A549 (cell line): ENCODE measurements at places on chromosomes 12 and 14.

GRCh38 chr14:52876311-52876710, 74.5 kb downstream of the FERMT2 start:
- DNase-seq, result no peak

DNA sequence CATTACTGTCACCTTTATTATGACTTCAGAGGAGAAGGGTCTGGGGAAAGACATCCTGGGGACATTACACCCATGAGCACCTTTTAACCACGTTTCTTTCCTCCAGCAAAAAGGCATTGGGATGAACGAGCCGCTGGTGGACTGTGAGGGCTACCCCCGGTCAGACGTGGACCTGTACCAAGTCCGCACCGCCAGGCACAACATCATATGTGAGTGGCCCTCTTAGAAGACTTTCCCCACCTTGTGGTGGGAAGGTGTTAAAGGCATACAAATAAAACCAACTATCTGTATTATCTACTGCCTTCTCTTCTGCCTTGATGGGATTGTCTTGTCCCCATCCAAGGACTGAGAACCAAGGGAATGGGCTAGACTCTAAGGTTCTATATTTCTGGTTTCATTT, 6.0 kb downstream of the PSMD9 start:
- DNase-seq, result peak; percentile 49

- DNase-seq, result peak; percentile 87
Observed at GRCh38 chr14:89013098-89013504, 188.7 kb downstream of the TTC8 start.

GRCh38 chr12:102503056-102503681, 22.8 kb upstream of the IGF1 start:
- DNase-seq, result no peak

DNA sequence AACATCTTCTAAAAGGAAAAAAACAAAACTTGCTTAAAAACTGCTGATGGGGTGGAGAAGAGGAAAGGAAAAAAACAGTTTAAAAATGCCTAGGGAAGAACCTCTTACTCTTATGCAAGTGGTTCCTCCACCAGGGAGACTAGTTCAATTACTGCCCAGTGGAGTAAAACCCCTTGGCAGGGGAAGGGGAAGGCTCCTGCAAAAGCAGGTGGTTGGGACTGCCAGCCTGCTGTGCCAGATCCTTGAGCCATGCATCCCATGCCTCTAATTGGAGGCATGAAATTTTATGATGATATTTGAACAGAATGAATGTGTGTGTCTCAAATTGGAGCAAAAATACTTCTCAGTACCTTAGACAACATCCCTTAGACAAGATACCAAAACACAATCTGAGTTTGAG, 118.8 kb downstream of the FSCB start:
- DNase-seq, result no peak

GRCh38 chr14:79204591-79204990, 1006.7 kb downstream of the DIO2 start:
- DNase-seq, result no peak

DNA sequence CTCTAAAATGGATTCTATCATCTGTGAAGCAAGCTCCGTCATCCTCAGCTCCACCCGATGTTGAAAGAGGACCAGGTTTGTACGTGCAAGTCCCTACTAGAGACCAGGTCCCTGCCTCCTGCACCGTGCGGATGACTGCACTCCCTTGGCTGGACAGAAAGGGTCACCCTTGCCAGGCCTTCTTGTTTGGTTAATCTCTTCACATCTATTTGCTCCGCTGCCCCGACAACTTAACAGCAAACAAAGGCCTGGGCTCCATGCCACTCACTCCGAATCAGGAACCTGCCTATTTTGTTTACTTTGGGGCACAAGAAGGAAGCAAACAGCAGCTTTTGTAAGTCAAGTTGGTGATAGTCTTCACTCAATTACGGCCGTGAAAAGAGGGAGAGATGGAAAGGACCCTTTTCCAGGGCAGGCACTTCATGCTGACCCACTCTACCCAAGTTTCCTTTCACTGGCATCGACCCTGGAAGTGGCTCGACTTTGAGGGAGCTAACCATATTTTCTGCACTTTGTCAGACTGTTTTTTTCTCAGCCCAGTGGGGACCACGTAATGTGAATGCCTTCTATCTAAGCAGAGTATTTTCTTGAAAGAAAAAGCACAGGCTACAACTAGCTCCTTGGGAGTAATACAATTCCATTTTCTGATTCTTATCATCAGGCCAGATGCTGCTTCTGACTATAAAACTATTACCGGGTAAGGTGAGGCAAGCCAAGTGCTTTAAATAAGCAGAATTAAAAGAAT, 202.6 kb downstream of the FOXN3 start:
- peak; percentile 87 for DNase-seq

DNA sequence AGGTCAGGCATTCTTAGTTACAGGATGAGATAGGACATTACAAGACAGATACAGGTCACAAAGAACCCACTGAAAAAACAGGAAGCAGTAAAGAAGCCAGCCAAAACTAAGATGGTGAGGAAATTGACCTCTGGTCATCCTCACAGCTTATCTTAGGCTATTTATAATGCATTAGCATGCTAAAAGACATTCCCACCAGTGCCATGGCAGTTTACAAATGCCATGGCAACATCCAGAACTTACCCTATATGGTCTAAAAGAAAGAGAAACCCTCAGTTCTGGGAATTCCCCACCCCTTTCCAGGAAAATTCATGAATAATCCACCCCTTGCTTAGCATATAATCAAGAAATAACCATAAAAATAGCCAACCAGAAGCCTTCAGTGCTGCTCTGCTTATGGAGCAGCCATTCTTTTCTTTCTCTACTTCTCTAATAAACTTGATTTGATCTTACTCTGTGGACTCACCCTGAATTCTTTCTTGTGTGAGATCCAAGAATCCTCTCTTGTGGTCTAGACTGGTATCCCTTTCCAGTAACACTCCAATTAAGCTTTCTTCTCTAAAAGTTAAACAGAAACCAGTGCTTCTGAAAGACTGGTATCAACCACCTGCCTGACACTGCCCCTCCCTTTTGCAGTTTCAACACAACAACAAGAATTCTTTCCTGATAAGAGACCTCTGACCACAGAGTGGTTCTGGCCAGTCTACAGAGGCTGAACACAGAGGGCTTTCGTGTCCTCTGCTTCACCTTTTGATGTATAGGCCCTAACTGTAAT, 86.9 kb downstream of the BCAT1 start:
- DNase-seq, result no peak

DNA sequence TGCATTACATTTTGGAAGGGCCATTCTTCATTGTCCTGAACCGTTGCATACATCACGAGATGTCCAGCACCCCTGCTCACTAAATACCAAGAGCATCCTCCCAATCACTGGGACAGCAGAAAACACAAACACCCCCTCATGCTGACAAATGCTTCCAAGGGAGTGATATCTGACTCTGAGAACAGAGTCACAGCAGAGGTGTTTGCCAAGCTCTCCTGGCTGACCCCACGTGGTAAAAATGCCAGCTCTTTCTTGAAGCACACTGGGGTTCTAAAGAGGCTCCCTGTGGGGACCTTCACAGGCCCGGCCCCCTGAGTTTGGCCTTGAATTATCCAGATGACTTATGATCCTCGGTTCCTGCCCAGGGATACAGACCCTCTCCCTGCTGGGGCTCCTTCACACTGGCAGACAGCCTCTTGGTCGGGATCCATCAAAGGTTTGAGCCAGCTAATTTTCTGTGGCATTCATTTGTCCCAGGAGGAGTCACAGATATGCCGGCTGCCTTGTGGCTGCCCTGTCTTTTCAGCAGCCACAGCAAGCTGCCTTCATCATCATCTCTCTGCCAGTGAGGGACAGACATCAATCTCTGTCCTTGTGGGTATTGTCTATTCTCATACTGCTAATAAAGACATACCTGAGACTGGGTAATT, 43.1 kb upstream of the PSMC1 start:
- DNase-seq, result no peak

GRCh38 chr12:2588345-2588744, 206.4 kb upstream of the FKBP4 start:
- no peak for DNase-seq

- no peak for DNase-seq
Observed at GRCh38 chr12:113440947-113441782, 19.0 kb downstream of the SDSL start.

- DNase-seq, result no peak
Observed at GRCh38 chr14:51786227-51786626, 74.2 kb upstream of the GNG2 start.

GRCh38 chr12:46711756-46712155, 114.0 kb downstream of the SLC38A4 start:
- DNase-seq, result no peak

- DNase-seq, result no peak
Observed at GRCh38 chr14:63764103-63764502, 36.2 kb upstream of the SGPP1 start.

GRCh38 chr12:132620899-132621656, 2.5 kb downstream of the P2RX2 start:
- DNase-seq, result no peak

DNA sequence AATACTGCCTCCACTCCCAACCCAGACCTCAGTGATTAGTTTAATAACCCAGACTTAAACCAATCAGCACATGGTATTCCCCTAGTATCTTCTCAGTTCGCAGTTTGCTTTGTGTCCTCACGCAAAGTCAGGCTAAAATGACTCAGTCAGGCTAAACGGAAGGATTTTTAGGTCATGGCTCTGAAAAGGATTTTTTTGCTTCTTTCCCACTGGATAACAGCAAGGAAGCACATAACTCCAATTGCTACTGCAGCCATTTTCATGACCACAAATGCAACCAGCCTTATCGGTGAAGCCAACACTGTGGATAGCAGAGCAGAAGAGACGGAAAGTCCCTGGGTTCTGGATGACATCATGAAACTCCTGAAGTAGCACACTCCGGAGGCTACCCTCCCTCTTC, 67.7 kb downstream of the ZC3H14 start:
- DNase-seq, result no peak

- no peak for DNase-seq
Observed at GRCh38 chr14:48546996-48547395, 871.6 kb upstream of the MDGA2 start.

DNA sequence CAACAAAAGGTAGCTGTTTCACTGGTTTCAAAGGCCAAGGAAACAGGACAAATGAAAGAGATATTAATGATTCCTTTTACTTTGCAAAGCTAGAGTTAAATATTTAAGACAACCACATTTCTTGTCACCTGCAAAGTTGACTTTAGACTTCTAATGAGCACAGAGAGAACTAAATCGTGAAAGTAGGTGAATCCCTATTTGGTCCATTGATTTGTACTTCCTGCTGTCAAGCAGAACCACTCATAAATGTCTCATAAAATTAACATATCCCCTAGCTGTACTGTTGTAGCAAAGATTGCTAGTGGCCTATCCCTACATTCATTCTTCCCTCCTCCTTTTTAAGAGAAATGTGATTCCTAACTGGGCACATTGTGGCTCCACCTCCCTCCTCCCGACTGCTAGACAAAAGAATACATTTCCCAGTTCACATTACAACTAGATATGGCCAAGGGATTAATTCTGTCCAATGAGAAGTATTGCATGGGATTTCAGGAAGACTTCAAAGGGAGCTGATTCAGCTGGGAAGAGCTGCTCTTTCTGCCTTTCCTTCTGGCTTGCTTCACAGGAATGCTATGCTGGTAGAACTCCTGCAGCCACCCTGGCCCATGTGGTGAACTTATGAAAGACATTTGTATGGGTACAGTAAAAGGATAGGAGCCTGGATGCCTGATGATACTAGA, 227.5 kb upstream of the ABCD2 start:
- no peak for DNase-seq

DNA sequence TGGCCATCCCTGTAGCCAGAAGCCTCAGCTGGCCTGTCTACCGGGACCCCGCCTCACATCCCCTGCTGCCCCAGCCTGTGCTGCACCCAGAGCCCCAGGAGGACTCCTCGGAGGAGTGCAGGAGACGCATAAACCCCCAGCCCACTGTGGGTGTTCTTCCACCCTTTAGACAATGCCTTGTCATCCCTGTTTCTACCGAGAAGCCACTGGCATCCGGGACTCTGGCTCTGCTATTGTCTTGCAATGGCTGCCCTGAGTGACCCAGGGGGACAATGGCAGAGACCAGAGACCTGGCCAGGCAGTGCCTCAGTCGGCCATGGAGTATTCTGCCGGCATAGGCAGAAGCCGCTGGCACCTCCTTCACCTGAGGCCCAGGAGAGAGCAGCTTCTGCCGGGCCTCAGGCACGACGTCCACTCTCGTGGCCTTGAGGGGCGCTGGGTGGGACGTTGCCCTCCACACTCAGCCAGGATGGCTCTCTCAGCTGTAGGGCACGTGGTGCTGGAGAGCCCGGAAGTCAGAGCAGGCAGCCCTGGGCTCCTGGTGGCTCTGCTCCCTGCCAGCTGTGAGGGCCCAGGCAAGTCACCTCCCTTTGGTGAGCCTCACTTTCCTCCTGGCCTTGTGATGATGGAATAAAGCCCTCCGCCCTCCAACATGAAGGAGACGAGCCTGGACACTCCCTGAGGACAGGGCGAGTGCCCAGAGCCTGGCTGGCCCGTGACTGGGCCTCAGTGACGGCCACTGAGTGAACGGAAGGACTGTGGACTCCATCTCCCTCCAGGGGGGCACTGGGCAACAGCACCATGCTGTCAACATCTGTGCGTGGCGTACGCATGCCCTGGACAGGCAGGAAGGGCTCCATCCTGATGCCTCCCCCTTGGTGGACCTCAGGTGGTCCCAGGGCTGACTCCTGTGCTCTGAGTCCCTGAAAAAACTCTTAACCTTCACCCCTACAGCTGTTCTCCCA, 41.0 kb downstream of the TRAFD1 start:
- no peak for DNase-seq

GRCh38 chr12:89935850-89936249, 227.2 kb upstream of the ATP2B1 start:
- DNase-seq, result no peak

DNA sequence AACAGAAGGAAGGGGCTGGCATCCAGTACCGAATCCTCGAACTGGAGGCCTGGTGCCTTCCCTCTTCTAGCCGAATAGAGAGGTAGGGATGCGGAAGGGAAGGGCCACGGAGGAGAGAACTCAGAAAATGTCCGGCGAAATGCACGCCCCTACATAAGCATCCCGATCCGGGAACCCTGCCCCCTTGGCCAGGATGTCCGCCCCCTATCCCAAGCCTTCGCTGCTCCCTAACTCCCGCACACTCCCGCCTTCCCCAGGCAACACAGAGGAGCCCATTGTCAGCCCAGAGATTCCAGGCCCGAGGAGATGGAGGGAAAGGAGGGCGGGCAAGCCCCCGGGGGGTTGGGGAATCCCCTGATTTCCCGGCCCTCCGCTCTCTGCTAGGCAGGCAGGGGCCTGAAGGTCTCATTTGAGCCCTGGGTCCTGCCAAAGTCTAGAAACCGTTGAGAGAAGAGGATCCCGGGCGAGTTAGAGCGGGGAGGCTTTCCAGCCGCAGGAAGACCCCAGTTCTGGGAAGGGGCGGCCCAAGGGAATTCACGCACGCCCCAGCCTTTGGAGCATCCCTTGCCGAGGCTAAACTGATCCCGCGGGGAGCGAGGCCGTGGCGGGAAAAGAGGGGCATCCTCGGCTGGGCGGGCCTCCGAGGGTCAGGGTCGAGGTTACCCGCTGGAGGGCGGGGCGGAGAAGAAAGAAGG, 569 bp upstream of the ARHGEF40 start:
- DNase-seq, result peak; percentile 19

GRCh38 chr12:96434107-96434506, 33.9 kb upstream of the CDK17 start:
- DNase-seq, result no peak

GRCh38 chr12:66270613-66271012, 31.7 kb upstream of the HELB start:
- no peak for DNase-seq

GRCh38 chr12:43444940-43445564, 107.0 kb downstream of the ADAMTS20 start:
- no peak for DNase-seq

GRCh38 chr12:1936406-1937320, 18.2 kb upstream of the CACNA2D4 start:
- DNase-seq, result peak; percentile 13
